D341Med (cell line): ENCODE measurements at places on chromosomes 4 and X.

DNA sequence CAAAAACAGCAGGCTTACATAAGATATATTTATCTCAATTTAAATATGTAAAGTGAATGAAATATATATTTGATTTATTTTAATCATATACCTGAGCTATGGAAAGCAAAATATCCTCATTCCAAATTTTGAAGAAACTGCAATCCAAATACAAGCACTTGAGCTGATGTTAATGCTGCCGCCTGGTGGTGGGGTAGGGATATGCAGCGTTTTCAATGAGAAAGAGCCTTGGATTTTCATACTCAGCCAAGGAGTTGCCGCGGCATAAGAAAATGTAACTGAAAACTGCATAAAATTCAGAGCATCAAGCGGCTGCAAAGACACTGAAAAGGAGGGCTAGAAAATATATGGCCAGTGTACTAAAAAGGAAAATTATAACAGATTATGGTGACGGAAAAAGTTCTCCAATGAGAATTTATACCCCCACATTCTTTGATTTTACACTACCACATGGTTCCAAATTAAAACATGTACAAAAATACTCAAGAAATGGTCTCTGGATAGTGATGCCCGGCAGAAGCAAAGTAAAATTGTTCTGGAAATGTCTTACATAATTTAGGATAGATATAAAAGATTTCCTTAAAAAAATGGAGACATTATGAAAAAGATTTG lies 660.3 kb upstream of the PITX2 start:
- peak; percentile 61 for DNase-seq

GRCh38 chr4:48173056-48173991 lies 39.3 kb upstream of the TXK start:
- no peak for DNase-seq

DNA sequence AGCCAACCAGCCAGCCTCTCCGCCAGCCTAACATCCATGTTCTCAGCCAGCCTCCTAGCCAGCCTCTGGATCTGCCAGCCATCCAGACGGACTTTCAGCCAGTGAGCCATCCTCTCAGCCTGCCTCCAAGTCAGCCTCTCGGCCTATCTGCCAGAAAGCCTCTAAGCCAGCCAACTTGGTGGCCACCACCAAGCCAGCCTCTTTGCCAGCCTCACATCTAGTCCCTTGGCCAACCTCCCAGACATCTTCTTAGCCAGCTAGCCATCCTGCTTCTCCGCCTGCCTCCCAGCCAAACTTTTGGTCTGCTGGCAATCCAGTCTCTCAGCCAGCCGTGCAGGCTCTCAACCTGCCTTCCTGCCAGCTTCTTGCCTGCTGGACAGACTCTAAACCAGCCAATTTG lies 16.4 kb upstream of the ARAP2 start:
- no peak for DNase-seq

DNA sequence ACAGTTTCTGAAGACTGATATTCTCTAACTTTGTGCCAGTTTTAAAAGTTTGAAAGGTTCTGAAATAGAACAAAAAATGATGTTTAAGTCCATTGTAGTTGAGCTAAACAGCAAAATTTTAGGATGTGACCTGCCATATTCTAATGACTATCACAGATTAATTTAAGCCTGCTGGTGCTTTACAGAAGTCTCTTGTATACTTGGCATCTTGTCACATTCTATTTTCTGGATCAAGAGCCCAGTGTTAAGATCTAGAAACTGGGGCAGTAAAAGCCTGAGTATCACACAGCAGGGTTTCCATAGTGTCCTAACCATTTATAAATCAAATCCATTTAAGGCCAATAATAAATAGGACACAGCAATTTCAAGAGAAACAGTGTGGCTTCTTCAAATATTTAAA lies 12.4 kb downstream of the FSTL5 start:
- no peak for DNase-seq

DNA sequence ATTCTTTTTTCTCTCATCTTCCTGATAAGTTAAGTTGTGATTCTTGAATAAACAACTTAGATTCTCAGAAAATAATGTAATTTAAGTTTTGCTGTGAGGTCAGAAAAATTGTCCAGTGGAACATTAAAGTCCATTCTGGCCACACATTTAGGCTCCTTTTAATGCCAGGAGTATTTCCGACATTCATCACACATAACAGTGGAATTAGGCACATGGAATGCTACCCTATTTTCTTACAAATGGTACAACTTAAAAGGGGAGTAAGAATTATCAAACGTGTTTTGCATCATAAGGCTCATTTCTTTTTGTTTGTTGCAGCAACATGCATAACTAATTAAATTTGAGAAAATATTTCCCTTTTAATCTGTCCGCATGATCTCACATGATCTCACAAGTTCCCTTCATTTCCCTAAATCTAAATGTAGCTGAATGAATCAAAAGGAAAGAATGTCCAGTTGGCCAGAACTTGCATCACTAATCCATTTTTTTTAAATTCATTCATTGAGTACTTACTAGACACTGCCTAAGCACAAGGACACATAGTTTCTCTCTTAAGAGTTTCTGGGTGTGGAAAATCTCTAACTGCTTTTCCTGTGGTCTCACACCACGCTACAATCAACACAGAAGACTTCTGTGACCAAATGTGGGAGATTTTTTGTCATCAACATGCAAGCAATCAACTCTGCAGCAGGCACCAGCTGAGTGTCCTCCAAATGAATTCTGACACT lies 22.0 kb downstream of the SPARCL1 start:
- no peak for DNase-seq

DNA sequence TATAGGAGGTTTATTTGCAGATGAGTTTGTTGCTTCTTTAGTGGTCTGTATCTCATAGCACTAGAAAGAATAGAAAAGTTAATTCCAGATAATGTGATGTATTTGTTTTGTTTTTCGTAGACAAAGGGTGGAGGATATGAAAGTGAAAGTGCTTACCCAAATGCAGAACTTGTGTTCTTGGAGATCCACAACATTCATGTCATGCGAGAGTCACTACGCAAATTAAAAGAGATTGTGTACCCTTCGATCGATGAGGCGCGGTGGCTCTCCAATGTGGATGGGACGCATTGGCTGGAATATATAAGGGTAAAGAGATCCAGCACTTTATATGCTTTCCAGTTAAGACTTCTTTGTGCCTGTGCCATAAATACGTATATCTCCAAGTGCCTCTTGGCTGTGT lies 43.3 kb downstream of the MTMR1 start:
- DNase-seq, result no peak

GRCh38 chr4:150078041-150078578 lies at the start of gene DCLK2:
Gene DCLK2 (plus strand): TSS chr4:150078445. CDS start chr4:150079028, 583 bp downstream.
- peak; percentile 91 for DNase-seq

GRCh38 chr4:123304151-123304964 lies 92.2 kb upstream of the SPRY1 start:
- DNase-seq, result no peak

- peak; percentile 25 for DNase-seq
Measured at GRCh38 chr4:152803541-152803940, 23.8 kb downstream of the ARFIP1 start.

DNA sequence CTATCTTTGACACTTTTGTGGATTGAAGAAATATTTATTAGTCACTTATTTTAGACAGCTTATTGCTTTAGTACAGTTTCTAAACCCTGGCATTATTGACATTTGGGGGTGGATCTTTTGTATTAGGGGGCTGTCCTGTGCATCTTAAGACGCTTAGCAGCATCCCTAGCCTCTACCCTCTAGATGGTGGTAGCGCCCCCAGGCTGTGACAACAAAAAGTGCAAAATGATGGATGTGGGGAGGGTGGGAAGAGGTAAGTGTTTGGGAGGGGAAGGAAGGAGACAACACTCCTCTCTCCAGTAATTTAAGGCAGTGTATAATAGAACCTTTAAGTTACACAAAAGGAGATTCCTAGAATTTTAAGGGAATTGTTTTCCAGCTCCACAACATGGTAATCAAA lies 1210.6 kb downstream of the C4orf33 start:
- no peak for DNase-seq

GRCh38 chr4:185738038-185738552 lies 73.9 kb downstream of the SORBS2 start:
- DNase-seq, result no peak

DNA sequence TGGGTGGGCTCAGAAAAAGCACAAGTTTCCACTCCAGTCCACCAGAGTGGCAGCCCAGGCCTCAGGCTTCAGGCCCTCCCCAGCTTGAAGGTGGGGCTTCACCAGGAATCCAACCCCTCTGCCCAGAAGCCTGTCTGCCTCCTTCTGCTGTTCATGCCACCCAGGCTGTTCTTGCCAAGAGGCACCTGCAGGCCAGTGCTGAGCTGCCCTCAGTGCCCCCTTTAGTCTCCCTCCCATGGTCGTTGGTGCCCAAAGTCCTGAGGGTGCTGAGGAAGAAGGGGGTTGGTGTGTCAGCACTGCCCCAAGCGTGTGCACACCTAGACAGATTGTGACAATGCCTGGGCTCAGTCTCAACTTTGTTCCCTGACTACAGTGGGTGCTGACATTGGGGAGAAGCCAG lies 475.3 kb downstream of the EPHA5 start:
- DNase-seq, result no peak

DNA sequence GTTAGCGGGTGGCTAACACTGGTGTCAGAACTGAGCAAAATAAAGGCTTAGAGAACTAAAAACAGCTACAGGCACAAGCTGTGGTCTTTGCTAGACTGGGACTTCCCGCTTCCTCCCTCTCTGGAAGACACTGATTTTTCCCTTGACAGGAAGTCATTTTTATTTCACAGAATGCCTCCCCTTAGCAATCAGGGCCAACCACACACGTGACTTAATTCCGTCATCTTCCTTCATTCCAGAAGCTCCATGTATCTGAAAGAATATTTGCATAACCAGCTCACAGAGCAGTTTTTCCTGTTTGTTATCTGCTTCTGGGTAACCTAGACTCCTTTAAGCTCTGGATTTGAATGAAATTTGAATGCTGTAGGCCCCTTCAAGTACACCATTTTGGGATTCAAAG lies 327.5 kb upstream of the FRG1 start:
- no peak for DNase-seq
